ENCODE measurements at places on chromosomes 4 and X.

GRCh38 chr4:79682801-79683530 is 274.9 kb upstream of the GK2 start:
- no peak for DNase-seq

DNA sequence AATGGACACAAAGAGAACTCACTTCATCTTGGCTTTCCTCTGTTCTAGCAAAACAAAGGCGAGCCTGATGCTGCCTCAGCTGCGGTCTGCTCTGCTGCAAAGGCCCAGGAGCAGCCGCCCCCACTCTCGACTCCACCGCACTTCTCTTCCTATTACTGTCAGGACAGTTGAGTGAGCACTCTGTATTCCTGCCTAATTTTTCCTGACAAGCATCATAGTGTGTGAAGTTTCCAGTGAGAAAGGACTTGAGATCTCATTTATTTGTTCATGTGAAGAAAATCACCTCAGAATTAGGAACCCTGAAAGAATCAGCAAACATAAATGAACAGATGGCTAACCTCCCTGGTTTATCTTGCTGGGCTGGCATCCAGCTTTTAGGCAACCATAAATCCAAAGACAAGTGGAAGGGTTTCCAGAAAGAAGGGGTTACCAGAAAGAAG is 15.6 kb downstream of the SCARB2 start:
- DNase-seq = no peak

DNA sequence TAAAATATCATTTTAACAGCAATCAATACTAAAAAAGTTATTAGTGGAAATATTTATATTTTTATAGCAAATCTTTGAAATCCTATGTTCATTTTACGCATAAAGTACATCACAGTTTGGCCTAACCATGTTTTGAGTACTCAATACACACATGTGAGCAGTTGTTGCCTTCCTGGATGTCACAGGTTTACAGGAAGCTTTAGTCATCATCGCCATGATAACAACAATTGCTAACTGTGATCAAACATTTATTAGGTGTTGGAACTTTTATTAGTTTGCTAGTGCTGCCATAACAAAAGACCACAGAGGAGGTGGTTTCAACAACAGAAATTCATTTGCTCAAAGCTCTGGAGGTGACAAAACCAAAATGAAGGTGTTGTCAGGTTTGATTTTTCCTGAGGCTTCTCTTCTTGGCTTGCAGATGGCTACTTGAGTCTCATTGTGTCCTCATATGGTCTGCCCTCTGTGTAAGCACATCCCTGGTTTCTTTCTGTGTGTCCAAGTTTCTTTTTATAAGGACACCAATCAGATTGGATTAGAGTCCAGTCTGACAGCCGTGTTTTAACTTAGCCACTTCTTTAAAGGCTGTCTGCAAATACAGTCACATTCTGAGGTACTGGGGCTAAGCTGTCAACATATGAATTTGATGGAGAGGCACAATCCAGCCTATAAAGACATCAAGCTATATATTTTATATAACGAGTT is 43.1 kb upstream of the BOD1L1 start:
- no peak for DNase-seq

GRCh38 chrX:129705377-129705925 is 33.3 kb upstream of the XPNPEP2 start:
- no peak for DNase-seq

DNA sequence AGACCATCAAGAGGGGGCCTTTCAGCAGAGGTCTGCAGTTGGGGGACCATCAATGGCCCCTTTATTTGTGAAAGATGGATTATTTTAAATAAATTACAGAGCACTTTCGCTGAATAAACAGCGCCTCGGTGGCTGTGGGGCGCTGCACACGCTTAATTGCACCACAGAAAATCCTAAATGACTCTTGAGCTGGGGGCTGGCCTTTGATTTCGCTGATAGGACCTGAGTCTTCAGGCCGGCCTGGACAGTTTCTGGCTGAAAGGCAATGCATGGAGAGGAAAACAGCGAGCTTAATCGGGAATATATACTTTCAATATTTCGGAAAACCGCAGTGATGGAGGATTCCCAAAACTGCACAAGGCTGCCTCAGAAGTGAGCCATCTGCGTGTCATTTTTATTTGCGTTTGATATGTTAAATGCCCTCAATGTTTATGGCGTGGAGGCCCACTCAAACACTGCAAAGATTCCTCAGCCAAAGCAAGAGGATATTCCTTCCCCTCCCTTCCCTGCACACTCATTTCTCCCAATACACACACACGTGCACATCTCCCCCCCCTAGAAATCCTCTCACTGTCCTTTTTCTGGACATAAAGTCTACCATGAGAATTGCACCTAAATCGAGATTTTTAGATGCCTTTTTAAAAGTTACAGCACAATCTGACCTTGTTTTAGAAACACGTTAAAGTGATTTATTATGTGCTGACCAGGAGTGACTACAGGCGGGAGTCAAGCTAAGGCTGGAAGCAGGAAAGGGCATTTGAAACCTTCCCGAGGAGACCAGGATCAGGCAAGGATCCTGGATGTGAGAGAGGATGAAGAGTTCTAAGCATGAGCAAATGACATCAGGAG is 340.7 kb downstream of the RAB28 start:
- no peak for DNase-seq

GRCh38 chr4:6420036-6420435 is 52.4 kb downstream of the PPP2R2C start:
- DNase-seq = no peak

DNA sequence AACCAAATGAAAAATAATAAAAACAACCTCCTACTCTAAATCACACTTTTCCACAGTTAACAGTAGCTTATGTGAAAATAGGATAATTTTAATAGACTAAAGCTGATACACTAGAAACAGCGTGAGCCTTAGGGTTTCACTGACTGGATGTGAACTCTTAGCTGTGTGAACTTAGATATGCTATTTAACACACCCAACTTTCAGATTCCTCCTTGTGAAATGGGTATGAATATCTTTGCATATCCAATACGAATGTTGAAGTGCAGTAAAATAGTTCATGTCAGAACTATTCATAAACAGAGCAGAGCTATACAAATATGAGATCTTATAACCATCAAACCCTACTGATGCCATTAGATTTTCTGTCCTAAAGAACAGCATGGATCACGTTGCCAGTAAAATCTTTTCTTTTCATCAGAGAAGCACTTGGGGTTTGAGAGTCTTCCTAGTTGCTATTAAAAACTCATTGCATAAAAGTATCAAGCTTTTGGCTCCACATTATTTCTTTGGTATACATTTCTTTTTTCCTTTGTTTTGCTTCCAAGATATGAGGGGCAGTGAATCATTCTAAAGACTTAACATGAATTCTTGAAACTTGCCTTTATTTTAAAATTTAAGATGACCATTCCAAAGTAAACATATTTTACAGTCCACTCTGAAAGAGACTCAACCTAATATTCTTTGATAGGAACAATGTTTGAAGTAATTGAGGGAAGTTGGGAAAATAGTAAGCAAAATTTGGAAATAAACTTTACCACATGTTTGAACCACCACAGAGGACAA is 102.4 kb downstream of the CPE start:
- DNase-seq = no peak

GRCh38 chr4:176467001-176467400 is 147.2 kb downstream of the SPCS3 start:
- no peak for DNase-seq

DNA sequence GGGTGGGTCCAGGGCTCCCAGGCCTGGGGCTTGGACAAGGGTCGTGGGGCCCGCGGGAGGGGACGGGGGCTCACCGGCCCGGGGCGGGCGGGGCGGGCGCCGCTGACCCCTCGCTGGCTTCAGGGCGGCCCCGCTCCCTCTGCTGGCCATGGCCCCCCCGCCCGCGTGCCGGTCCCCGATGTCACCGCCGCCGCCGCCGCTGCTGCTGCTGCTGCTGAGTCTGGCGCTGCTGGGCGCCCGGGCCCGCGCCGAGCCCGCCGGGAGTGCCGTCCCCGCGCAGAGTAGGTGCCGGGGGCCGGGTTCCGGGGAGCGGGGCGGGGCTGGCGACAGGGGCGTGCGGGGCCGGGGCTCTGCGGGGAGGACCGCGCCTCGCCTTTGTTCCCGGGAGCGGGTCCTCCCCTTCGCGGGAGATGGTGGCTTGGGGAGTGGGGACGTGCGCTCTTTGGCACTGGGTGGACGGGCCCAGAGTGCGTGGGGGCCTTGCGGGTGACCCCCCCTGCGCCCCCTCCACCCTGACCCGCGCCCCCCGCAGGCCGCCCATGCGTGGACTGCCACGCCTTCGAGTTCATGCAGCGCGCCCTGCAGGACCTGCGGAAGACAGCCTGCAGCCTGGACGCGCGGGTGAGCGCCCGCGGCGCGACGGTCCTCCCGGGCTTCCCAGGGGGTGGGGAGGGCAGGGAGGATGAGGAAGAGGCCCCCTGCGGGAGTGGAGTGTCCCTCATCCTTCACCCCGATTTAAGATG is 16.8 kb upstream of the NAT8L start:
- DNase-seq = no peak

DNA sequence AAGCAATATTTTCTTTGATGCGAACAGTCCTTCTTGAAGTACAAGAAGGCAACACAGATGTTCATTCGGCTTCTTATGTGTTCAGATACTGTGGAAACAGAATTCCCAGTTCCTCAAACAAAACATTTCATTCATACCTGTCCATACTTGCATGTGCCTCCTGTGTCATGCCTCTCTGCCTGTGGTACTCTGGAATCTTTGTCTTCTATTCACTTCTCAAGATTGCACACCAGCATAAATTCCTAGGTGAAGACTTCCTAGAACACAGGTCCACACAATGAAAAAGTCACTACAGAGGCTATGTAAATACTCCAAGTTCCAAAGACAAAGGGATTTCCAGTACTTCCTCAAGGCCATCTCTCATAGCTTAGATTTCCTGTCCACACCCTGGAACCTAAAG is 367.2 kb downstream of the AFF2 start:
- DNase-seq = no peak

DNA sequence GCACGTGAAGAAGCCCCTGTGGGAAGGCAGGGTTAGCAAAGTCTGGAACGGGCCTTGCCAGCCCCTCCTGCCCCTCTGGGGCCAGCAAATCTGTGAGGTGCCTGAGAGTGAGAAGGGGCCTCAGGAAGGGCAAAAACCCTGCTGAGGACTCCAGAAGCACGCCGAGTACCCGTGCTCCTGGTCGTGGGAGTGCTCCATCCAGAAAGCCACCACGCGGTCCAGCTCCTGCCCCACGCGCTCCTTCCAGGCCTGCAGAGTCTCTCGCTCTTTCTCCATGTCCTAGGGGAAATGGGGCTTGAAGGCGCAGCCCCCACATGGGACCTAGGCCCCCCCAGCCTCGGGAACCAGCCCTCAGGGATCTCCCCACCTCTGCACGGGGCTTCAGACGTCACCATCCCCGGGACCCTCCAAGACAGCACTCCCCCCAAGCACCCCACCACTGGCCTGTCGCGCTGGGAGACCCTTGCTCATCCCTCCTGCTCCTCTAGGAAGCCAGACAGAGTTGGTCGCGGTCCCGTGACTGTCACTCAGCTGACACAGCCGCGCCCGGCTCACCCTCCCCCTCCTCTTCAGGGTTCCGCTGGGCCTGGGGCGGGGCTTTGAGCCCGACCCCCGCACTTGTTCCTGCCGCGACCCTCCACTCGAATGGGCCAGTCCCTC is at the start of gene RENBP:
Gene RENBP, minus strand, starts transcription at position 504 of the 660 bp plus-strand sequence. Its CDS starts 33 bp downstream, at position 471.
- DNase-seq = no peak

- DNase-seq = no peak
Measured at GRCh38 chr4:183455431-183456195, 11.2 kb downstream of the CDKN2AIP start.

- DNase-seq = no peak
Measured at GRCh38 chrX:100648458-100649417, 4.7 kb downstream of the SRPX2 start.

- DNase-seq = no peak
Measured at GRCh38 chr4:78596111-78596742, 44.7 kb downstream of the ANXA3 start.

GRCh38 chr4:150094676-150095075 is 16.4 kb downstream of the DCLK2 start:
- no peak for DNase-seq

GRCh38 chr4:185723631-185724260 is 88.2 kb downstream of the SORBS2 start:
- no peak for DNase-seq

DNA sequence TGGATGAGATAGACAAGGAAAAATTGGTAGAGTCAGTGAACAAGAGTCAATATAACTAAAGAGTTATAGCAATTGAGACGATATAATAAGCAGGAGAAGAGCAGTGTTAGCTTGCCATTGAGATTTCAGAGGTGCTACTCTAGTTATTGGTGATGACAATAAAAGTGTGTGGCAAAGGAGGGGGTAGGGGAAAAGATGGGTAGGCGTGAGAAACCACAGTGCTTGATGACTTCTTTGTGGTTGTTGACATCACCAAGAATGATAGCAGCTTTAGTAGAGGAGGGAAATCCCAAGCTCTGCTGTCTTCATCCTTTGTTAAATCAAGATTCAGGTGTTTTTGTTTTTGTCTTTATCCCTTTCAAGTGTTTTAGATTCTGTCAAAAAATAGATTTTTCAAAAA is 179.9 kb upstream of the PPP3CA start:
- no peak for DNase-seq

DNA sequence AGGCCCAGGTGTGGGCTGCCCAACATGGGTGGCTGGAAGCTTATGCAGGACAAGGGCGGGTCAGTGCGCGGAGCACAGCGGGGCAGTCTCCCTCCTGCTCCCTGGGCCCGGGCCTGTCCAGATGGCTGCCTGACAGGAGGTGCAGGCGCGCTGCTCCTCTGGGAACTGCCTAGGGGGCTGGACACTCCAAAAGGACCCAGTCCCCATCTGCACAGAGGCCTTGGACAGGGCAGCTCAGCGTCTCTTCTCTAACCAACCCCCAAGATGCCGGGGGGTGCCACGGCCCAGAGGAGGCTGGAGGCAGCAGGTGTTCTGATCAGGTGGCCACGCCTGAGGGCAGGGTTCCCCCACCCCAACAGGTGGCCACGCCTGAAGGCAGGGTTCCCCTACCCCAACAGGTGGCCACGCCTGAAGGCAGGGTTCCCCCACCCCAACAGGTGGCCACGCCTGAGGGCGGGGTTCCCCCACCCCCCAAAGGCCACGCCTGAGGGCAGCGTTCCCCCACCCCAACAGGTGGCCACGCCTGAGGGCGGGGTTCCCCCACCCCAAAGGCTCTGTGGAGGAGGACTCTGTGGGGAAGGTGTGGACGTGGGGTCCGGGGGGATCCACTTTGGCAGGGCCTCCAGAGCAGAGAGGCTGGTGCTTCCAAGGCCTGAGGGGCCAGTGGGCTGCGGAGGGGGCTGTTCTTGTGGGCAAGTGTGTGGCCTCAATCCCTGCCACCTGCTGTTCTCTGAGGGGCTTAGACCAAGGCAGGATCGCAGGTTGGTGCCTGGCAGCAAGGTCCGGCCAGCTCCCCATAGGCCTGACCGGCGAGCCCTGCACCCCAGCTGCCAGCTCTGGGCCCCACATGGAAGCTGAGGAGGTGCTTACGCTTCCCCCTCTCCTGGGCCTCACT is 36.1 kb downstream of the CPLX1 start:
- DNase-seq = no peak

- peak; percentile 88 for DNase-seq
Measured at GRCh38 chr4:181957088-181957487, 286.1 kb upstream of the TENM3 start.

GRCh38 chrX:68114573-68115129 is 318.6 kb downstream of the OPHN1 start:
- no peak for DNase-seq

- DNase-seq = no peak
Measured at GRCh38 chr4:2768124-2768523, 12.0 kb upstream of the TNIP2 start.

GRCh38 chr4:22478426-22478825 is 37.4 kb downstream of the ADGRA3 start:
- DNase-seq = no peak

GRCh38 chr4:41294445-41295062 is 37.8 kb downstream of the UCHL1 start:
- no peak for DNase-seq

GRCh38 chrX:11509786-11510185 is 155.9 kb downstream of the ARHGAP6 start:
- no peak for DNase-seq

- no peak for DNase-seq
Measured at GRCh38 chrX:81286608-81287007, 84.7 kb downstream of the SH3BGRL start.

Measured in kidney epithelial cell (primary cell).